ENCODE measurements at places on chromosomes 12 and 14.

DNA sequence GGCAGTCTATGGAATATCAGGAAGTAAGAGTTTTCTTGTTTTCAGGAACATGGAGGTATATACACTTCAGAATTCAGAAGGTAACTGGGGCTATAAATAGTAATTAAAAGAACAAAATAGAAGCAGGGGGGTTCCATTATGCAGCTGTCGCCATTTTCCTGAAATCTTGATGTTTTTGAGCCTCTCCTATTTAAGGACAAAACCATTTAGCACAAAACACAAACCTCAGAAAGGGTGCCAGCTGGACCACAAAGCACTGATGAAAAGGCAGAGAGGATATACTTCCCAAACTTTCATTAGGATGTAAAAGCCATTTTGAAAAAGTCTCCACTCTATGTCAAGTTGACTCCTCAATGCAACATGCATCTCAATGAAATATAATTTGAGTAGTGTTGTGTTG lies 54.2 kb upstream of the OR5AU1 start:
- DNase-seq = no peak

DNA sequence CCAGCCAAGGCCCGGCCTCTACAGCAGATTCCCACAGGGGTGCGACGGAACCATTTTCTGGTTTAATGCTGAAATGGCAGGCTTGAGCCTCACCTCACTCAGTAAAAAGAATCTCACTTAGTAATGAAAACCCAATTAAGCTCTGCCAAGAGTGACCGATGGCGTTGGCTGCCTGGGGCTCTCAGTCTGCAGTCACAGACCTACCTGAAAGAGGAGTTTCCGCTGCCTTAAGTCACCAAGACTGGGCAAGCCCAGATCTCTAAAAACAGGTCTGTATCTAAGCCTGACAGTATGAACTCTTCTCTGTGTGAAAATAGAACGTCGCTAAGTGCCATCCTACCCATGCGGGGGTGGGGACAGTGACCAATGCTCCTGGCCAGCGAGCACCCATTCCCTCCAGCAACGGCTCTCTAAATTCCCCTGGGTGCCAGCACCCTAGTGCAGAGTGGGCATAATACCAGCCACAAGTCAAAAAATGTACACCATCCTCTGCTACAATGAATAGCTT lies 107.3 kb downstream of the FOXN3 start:
- no peak for DNase-seq

DNA sequence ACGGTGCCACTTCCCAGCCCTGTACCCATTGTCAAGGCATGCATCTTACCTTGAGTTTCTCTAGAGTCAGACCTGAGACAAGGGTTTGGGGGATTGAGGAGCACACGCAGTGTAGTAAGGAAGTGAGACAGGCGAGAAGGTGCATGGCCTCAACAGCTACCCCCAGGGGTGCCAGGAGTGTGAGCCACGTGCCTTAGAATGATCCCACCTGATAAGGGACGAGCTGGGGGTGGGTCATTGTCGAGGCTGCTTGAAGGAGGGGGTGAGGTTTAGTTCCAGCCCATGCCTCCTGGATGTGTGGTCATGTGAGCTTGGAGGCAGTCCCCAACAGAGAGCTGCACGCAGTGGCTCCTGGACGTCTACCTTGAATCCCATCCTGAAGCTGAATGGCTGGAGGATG lies 320.5 kb downstream of the VRK1 start:
- DNase-seq = no peak

GRCh38 chr12:62123721-62124203 lies 136.4 kb upstream of the USP15 start:
- no peak for DNase-seq

DNA sequence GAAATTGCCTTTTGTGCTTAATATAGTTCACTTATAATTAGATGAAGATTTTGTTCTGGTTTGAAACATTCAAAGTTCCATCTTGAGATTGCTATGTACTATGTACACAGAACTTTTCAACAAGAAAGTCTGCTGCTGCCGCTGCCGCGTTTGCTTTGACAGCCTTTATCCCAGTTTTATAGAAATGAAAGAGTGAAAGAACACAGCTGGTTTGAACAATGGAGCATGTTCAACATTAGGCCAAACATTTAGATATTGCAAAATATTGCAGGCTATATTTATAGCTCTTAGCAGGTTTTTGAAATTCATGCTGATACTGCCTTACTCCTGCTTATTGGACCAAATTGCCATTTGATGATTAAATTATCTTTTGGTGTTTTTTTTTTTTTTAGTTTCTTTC lies 299.8 kb upstream of the PRKD1 start:
- no peak for DNase-seq

- no peak for DNase-seq
These were observed 160.8 kb upstream of the ALG10B start for GRCh38 chr12:38155526-38156496.

DNA sequence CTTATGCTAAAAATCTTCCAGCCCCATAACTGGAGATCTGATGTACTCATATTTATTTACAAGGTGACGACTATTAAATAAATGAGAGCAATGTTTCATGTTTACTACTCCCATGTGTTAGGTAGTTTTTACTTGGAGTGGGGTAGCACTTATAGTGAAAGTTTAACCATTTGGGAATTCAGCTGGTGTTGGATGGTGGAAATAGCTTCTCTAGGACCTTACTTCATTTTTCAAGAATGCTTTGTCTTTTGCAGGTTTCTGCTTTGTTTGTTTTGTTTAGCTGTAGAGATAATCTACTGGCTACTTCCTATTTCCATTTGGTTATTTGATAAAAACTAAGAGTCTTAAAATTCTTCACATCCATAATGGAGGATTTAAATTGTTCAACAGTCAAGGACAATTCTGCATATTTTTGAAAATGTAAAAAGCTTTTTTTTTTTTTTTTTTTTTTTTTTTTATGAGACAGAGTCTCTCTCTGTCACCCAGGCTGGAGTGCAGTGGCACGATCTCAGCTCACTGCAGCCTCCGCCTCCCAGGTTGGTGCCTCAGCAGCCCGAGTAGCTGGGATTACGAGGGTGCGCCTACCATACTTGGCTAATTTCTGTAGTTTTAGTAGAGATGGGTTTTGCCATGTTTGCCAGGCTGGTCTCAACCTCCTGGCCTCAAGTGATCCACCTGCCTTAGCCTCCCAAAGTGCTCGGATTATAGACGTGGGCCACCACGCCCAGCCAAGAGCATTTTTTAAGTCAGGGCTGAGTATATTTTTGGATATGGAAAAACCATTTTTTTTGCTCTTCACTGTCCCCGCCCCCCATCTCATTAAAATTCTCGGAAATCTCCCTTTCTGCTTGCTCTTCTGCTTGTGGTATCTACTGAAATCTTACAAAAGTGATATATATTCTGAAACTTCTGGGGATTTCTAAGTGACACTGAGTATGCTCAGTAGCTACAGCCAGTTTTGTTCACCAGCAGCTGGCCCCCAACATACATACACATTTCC lies 1.4 kb upstream of the ABCD2 start:
- DNase-seq = no peak

GRCh38 chr12:64826234-64826633 lies 1.8 kb downstream of the TBC1D30 start:
- DNase-seq = peak; percentile 72

DNA sequence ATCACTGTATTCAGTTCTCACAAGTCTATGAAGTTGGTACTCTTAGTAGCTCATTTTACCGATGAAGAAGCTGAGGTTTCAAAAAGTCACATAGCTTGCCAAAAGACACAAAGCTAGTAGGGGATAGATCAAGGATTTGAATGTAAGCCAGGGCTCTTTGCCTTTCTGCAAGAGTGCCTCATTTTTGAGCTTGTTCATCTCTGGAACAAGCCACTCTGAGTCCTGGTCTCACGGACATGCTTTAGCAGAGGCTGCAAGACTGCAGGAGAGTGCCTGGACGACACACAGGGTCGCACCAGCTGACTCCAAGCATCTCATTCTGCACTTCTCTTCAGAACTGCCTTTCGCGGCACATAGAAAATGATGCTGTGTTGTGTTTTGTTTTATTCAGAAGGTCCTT lies 3.7 kb downstream of the NUAK1 start:
- DNase-seq = no peak

DNA sequence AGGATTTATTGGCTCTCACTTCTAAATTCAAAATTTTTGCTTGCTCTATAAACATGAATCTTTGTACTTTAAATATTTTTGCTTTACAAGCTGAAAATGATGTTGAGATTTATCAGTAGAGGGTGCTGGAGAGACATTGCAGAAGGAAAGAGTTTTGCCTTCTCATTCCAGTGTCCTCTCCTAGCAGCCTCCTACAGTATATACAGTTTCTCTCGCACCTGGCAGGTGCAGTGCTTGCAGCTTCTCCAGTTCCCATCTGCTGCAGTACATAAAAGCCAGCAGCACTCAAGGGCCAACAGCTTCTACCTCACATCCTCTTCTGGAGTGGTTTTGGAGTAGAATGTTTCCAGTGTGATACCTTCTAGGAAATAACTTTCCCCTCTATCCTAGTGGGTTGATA lies 601.8 kb upstream of the ATXN7L3B start:
- DNase-seq = no peak

GRCh38 chr14:51959928-51960327 lies 29.4 kb upstream of the RTRAF start:
- no peak for DNase-seq

DNA sequence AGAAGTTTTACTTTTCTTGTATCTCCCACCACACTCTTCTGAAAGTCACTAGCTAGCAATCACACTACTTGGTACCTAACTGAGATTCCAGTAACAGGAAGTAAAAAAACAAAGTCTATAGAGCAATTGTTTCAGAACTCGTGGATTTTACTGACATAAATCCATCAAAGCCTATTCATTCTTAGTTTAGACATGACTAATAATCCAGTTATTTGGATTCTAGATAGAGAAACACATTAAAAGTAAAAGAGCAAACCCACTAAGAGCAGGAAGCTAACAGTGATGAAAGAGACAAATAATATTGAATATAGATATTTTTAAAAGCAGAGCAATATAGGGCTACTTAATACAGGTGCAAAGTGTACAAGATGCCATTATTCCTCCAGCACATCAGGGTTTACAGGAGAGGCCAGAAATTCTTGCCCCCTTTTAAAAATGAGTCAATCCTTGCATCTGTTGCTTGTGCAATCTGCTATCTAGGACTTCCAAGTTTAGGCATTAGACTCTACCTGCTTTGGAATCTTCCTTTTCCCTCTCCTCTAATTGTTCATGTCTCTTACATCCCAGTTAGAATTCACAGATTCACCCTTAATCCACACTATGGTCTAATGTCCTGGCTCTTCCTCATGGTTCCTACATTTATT lies 6.0 kb downstream of the HEATR5A start:
- DNase-seq = no peak

DNA sequence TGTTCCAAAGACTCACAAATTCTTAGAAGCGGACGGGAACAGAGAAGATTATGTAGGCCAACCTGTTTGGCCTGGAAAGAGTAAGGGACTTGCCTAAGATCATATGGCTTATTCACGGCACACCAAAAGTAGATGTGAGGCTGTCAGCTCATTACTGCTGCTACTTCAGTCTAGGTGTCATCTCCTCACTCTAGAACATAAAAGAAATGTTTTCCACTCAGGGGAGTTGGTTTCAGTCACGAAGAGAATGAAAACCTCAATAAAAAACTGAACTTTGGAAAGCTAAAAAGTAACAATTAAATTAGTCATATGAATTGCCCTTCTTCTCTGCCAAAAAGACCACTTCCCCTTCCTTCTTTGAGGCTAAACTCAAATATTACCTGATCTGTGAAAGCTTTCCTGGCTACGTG lies 658 bp upstream of the CEP128 start:
- no peak for DNase-seq

GRCh38 chr14:82385048-82385447 lies 851.4 kb upstream of the SEL1L start:
- DNase-seq = no peak

- no peak for DNase-seq
These were observed 285.9 kb downstream of the BMP4 start for GRCh38 chr14:53670701-53671100.

GRCh38 chr12:110983811-110984210 lies 63.4 kb upstream of the MYL2 start:
- DNase-seq = no peak

DNA sequence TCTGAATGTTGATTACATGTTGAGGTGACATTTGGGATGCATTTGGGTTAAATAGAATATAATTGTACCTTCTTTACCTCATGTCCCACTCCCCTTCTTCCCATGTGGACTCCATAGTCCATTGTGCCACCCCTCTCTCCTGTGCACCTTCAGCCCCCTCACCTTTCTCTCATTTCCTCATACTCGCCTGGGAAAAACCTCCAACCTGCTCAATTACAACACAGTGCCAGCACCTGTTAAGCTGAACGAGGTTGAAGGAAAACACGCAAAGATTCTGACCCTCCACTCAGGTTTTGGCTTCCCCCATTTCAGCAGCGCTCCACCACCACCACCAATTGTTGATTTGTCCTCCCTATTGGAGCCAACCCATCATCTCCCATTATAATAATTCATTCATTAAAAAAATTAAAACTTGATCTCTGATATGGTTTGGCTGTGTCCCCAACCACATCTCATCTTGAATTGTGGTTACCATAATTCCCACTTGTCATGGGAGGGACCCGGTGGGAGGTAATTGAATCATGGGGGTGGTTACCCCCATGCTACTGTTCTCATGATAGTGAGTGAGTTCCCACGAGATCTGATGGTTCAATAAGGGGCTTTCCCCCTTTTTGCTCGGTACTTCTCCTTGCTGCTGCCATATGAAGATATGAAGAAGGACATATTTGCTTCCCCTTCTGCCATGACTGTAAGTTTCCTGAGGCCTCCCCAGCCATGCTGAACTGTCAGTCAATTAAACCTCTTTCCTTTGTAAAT lies 33.7 kb upstream of the PPP2R5C start:
- no peak for DNase-seq

GRCh38 chr14:24093207-24093900 lies 757 bp upstream of the PCK2 start:
- no peak for DNase-seq

GRCh38 chr12:133234971-133235370 lies 706 bp downstream of the ANHX start:
- DNase-seq = no peak

- no peak for DNase-seq
These were observed 23.4 kb upstream of the GLIPR1 start for GRCh38 chr12:75457191-75457590.

DNA sequence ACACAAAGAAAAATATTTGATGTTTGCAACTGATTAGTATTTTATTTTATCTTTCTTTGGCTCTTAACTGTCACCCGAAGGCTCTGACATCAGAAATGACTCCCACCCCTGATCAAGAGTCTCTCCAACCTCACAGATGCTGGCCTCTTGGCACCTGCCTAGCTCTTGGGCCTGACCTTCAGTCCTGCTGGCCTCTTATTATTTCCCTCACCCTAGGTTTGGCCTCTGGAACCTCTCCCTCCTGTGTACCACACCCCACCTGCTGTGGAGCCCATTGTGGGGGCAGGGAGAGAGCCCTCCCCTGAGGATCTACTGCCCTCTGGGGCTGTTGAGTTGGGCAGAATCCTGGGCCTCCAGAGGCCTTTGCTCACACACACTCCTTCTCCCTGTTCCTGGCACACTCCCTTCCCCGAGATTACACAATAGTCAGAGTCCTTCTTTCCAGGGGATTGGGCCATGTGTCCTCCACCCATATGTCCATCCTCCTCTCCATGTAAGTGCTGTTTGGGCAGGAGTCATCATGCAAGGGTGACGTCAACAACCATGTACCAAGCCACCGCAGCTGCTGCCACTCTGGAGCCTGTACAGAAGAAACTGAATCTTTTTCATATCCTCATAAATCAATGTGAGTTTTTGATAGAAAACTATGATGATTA lies 124.3 kb downstream of the RASSF9 start:
- peak; percentile 55 for DNase-seq

GRCh38 chr14:82854131-82854530 lies 1320.5 kb upstream of the SEL1L start:
- DNase-seq = no peak

- DNase-seq = no peak
These were observed 58.5 kb upstream of the LRTM2 start for GRCh38 chr12:1761857-1762256.

Data from left cardiac atrium (tissue), 4 donors.